ENCODE measurements at places on chromosomes 12 and 14.
A peak's percentile ranks its signal among the peaks of the same experiment; 100 is the strongest.

DNA sequence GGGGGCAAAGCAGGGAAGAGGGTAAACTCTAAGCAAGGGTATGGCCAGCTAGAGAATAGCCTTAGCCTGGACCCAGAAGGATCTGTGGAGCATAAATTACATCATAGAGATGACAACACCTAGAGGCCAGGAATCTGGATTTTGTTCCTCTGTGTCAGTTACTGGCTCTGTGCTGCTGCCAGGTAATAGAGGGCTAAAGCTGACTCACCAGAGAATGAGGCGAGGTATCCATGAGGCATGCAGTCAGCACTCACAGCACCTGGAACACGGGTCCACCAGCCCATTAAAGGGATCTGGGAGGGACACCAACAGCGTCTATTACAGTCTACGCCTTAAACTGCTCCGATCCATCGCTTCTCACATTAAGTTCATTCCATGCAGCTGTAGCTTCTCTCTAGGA, 74.9 kb upstream of the CMKLR1 start:
- no peak for DNase-seq

- DNase-seq = no peak
Observed at GRCh38 chr12:107435072-107435471, 250.5 kb upstream of the PWP1 start.

- no peak for DNase-seq
Observed at GRCh38 chr12:27645671-27646070, 50.6 kb upstream of the REP15 start.

- DNase-seq = peak; percentile 31
Observed at GRCh38 chr12:88388566-88389540, 191.4 kb downstream of the KITLG start.

DNA sequence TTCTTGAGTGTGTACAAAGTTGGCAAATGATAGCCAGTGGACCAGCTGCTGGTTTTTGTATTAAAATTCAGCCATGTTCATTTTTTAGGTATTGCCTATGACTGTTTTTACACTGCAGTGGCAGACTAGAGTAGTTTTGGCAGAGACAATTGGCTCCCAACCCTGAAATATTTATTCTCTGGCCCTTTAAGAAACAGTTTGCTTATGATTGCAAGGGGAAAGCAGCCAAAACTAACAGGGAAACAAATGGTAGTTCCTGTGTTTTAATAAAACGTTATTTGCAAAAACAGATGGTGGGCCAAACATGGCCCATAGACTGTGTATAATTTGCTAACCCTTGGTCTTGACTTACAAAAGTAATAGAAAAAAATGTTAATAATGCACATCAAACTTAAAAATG, 110.2 kb downstream of the ALX1 start:
- no peak for DNase-seq

DNA sequence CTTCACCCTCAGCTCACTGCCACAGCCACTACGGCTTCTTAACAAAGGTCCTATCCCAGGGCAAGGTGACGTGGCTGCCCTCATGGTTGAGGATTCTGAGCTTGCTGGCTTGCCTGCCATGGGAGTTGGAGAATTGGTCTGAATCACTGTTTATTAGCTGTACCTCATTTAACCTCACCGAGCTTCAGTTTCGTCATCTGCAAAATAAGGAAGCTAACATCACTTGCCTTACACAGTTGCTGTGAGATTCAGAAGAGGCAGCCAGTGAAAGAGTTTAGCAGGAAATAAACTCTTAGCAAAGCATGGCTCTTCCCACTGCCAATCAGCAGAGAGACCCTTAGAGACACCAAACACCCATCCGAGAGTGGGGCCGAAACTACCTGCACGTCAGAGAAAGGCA, 90.1 kb upstream of the KCNA1 start:
- DNase-seq = peak; percentile 67

GRCh38 chr14:104424406-104425072, 155.0 kb upstream of the C14orf180 start:
- no peak for DNase-seq

- DNase-seq = peak; percentile 80
Observed at GRCh38 chr12:19244312-19244711, 114.8 kb downstream of the PLEKHA5 start.

GRCh38 chr14:106841701-106842100, 1315.3 kb downstream of the TMEM121 start:
- no peak for DNase-seq

DNA sequence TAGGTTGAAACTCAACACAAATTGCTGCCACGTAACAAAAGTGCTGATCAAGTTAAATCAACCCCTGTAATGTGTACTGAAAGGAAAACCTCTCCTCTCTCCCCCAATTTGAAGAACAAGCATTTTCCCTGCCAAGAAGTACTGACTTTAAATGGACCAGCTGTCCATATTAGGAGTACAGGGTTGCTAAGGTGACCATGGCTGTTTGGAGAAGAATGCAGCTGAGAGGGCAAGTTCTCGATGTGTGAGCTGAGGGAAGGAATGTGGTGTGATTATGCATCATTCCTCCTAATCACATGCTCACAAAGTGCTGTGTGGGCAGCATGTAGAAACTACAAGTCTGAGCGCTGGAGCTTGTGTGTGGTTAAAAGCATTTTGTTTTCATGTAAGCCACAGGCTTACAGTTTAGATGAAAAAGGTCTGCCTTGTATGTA, 50.9 kb upstream of the CCT2 start:
- DNase-seq = peak; percentile 100

DNA sequence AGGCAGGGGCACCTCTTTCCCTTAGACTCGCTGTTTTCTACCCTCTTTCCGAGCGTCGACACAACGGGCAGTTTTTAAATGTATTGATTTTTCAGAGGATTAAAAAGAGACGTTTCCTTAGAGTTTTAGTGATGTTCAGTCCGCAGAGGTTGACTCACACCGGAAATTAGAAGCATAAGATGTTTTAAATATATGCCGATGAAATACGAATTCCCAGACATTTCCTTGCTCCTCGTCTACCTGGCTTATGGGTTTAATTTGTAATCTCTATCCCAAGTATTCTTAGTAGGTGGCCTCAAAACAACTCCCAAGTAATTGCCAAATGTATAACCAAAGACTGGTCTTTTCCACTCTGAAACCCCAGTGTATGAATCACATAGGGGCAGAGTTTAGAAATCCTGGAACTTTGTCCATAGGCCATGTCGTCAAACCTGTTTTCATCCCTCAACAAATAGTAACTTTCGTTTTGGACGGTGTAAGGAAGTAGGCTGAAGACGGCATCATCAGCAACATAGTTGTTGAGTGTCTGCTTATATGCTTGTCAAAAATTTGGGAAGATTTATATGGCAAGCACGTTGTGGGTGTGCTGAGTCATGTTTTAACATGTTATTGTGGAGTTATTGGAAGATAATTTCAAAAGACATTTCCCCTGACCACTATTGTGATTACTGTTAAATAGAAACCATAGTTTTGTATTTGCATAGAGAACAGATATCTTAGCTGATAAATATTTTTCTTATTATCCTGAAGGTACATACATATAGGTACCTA, 824 bp downstream of the TBK1 start:
- peak; percentile 85 for DNase-seq

GRCh38 chr12:96094201-96094600, 58.8 kb upstream of the LTA4H start:
- no peak for DNase-seq

- DNase-seq = no peak
Observed at GRCh38 chr12:117582135-117582784, 220.8 kb upstream of the NOS1 start.

GRCh38 chr14:57751400-57751799, 114.5 kb downstream of the SLC35F4 start:
- no peak for DNase-seq

DNA sequence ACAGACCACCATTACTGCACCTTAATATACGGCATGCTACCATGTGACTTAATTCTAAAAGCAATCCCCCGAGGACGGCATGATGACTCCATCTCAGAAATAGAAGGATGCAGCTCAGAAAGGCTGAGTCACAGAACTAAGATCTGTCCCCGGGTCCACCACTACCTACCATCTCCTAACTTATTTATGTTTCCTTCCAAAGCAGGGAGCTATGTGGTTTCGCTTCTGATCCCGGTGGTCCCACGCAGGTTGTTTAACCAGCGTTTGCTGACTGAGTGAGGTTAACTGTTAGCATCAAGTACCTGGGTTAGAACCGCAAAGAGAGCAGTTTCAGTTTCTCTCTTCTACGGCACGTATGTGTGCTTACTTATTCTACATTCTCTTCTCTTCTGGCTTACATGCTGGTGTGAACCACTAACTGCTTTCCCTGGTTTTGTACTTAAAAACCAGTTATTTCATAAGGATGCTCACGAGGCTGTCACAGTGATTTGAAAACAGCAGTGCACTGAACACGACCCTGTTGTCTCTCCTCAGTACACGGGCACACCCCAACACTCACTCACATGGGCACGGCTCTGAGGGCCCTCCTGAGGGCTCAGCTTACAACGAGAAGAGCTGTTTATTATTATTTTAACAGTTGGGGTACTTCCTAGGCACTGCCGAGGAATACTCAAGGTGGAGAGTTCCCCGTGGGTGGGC, 66.7 kb downstream of the CCDC88C start:
- DNase-seq = peak; percentile 41

DNA sequence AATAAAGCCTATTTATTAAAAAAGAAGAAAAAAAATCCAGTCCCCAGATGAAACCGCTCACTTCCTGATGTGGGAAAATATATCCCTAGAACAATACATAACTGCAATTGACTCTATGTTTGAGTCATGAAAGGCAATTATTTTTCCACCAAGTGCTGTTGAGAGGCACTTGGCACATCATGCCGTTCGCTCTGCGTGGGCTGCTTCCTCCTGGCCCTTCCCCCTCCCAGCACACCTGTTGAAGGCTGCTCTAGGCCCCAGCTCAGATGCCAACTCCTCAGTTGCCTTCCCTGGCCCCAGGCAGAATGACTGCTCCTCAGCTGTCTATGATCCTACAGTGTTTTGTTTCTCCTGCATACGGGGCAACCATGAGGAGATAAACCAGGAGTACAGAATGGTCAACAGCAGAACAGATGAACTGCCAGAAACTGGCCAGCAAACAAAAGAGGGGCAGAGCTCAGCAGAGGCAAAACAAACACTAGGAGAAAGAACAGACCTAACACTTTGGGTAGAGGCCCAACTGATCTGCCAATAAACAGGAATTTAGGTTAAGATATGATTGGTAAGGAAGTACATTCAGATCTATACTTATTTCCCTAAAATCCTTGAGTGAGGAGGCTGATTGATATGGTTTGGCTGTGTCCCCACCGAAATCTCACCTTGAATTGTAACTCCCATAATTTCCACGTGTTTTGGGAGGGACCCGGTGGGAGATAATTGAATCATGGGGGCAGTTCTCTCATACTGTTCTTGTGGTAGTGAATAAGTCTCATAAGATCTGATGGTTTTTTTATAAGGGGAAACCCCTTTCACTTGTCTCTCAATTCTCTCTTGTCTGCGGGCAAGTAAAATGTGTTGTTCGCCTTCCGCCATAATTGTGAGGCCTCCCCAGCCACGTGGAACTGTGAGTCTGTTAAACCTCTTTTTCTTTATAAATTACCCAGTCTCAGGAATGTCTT, 58.6 kb downstream of the SLC38A1 start:
- no peak for DNase-seq

DNA sequence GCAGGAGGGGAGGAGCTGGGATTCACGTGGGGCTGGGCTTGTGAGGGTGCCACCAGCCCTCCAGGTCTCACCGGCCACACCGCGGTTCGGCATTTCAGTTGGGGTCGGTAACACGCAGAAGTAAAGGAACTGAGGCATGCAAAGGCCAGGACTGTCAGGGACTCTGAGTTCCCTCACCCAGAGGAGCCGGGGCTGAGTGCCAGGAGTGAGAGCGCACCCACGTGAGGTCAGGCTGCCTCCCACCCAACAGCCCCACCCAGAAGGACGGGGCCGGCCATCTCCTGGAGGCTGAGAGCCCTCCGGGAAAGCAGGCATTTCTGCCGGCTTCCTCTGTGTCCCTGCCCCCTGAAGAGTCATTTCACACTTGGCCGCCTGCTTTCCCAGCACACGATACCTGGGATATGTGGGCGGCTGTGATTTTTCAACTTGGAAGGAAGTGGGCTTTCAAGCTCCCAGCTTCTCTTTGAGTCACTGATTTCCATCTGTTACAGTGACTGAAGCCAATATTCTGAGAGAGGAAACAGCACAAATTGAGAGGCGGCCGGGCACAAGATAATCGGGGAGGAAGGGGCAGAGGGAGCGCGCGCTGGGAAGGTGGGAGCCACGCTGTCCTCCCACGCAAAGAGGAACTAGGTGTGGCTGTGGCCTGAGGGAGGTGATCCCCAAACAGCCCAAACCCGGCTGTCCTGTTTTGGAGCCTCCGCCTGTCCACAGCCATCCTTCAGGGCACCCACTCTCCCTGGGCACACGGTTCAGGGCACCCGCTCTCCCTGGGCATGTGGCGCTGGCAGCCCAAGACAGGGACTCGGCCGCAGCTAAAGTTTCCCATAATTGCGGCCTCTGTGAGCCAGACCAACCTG, 19.0 kb downstream of the GALNT9 start:
- DNase-seq = no peak

DNA sequence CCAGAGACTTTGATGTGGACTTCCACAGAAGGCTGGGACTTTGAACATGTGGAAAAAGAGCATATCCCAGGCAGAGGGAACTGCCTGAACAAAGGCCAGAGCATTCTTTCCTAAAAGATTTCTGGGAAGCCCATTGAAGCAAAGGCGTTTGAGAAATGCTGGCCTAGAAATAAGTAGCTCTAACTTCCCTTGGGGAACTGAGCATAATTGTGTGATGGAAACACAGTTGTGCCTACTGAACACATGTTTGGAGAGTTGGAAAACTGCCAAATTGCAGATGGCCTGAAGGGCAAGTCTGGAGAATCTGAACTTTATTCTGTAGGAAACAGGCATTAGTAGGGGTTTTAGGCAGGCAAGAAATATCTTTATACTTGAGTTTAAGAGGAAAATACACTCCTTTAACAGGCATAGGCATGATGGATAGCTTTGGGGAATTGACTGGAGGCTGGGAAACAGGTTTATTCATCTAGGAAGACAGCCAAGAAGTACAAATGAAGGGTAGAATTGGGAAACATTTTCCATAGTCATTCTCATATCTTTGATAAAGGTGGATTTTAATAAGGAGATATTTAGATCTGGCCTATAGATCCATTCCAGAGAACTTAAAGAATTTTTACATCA, 134.1 kb downstream of the TPH2 start:
- no peak for DNase-seq

DNA sequence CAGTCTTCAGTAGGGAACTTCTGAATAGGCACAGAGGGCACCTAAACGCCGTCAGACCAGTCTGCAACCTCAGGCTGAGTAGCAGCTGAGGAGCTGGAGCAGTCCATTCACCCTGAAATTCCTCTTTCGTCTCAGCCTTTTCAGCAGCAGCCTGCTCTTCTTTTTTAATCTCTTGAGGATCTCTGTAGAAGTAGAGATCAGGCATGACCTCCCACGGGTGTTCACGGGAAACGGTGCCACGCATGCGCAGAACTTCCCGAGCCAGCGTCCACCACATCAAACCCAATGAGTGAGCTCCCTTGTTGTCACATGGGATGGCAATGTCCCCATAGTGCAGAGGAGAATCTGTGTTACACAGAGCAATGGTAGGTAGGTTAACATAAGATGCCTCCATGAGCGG, 11.1 kb upstream of the MARK3 start:
- DNase-seq = no peak

GRCh38 chr12:6769666-6770065, 2.7 kb upstream of the LAG3 start:
- no peak for DNase-seq
